Activated CD8-positive, alpha-beta memory T cell treated with anti-CD3 and anti-CD28 coated beads for 4 hours (primary cell): ENCODE measurements at places on chromosomes 5 and 9.

DNA sequence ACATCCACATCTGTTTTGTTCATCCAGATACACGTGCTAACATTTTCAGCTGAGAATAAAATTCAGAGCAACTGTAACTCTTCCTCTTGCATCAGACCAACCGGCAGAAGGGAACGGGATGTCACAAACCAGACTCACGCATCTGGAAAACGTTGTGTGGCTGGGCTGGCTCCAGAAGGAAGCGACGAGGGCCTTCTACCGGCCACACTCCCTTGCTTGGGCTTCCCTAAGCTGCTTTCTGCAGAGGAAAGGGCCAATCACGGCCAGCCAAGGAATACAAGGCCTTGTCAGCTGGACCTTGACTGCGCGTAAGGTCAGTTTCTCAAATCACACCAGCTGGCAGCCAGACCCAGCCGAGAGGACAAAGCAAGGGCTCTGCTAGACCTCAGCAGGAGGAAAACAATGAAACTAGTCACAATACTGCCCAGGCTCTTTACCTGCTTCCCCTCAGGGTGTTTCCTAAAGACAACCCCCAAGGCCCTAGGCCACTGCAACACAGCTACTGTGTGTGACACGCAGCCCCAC, 106.1 kb downstream of the THBS4 start:
- no peak for DNase-seq

DNA sequence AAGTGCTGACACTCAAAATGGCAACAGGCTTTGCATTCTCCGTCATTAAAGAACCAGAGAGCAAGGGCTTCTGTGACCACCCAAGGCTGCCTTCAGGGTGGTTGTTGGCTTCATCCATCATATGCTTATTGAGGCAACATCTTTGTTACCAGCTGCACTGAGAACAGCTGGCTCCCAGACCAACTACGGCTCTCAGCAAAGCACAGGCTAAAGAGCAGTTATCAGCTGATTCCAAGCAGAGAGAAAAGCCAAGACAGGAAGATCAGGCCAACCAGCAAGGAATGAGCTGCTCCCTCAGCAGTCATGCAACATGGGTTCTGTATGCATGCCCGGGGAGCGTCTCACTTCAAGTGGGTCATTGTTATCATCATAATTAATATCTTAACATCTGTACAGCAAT, 358.9 kb downstream of the ACTL7B start:
- DNase-seq = no peak

DNA sequence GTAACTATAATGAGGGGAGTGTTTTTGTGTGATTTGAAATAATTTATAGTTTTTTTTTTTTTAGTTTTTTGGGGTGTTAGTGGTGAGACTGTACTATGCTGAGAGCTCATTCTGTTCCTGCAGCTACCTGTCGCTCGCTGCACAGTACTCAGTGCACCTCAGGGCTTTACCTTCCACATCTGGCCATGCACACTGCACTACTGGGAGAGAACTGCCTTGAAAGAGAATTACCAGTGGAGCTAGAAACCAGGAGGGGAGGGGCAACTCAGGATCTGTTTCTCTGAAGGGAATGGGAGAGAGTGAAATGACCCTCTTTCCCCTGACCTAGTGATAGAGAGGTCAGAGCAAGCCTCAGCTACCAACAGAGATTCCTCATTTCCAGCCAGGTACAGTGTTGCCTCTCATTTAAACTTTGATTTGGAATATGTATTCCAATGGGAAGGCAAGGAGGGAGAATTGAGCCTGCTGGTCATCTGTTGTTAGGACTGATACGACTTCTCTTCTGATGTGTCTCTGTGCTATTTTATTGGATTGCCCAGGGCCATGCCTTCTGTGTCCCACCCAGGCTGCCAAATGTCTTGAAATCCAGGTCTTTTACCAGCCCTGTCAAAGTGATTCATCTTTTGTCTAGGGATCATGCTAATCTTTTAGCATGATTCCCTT, 8.9 kb downstream of the ATG10 start:
- DNase-seq = no peak

DNA sequence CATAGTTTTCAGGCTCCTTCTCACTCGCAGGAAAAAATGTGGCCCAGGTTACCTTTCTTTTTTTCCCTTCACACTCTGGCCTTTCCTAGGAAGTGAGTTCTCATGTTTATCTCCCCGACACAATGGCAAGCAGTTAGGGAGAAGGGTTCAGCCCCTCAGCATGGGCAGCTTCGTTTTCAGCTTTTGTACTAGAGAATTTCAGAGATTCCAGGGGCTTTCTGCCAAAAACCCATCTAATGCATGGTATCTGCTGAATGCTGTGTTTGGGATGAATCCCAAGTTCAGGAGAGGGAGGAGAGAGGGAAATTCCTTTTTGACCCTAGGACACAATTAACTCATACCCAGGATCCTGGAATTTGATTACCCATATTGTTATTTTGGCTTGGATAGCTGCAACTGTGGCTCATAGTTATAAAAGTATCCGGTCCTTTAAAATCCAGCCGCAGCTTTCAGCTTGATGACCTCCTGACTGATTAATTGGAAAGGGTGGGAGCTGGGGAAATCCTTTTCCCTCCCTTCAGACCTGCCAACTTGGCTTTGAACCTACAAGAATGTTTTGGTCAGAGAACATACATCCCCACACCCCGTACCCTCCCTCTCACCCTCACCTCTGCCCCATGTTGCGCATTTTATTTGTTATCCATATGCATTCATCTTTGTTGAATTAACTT, 78.4 kb downstream of the TMEM252 start:
- DNase-seq = no peak

GRCh38 chr5:140962190-140962589, 4.1 kb upstream of the PCDHAC2 start:
- DNase-seq = no peak
